ENCODE measurements at places on chromosomes 3 and 15. TPM values are rescaled to one million over a fixed set of nuclear protein-coding genes. Genes with fewer than 3 reads are reported as not detected.

HYAL1 gene
- 7.0 TPM for polyA plus RNA-seq

CRBN gene
- polyA plus RNA-seq, result 80.1 TPM

CPNE4 gene
- 0.28 TPM for polyA plus RNA-seq

TMEM212 gene
- polyA plus RNA-seq, result not detected

DLL4 gene
- 9.1 TPM for polyA plus RNA-seq

NUDT16 gene
- 42.2 TPM for polyA plus RNA-seq

A4GNT gene
- polyA plus RNA-seq, result 0.83 TPM

PLIN1 gene
- 0.86 TPM for polyA plus RNA-seq

FRMD4B gene
- 52.3 TPM for polyA plus RNA-seq

NBEAL2 gene
- polyA plus RNA-seq, result 29.6 TPM

CD276 gene
- 162 TPM for polyA plus RNA-seq

RRP9 gene
- 17.5 TPM for polyA plus RNA-seq

SYNPR gene
- 0.12 TPM for polyA plus RNA-seq

BMF gene
- 39.8 TPM for polyA plus RNA-seq

LOXL1 gene
- polyA plus RNA-seq, result 88.4 TPM

ZNF501 gene
- 13.5 TPM for polyA plus RNA-seq

SFMBT1 gene
- 11.0 TPM for polyA plus RNA-seq

LSG1 gene
- polyA plus RNA-seq, result 41.5 TPM

ZIC1 gene
- polyA plus RNA-seq, result not detected

GRK7 gene
- polyA plus RNA-seq, result not detected

MESP2 gene
- polyA plus RNA-seq, result 0.28 TPM

NANOGP8 gene
- polyA plus RNA-seq, result 0.22 TPM

CD80 gene
- 0.23 TPM for polyA plus RNA-seq

CHST13 gene
- polyA plus RNA-seq, result 3.2 TPM

LMOD3 gene
- 0.06 TPM for polyA plus RNA-seq

SLC24A5 gene
- 0.52 TPM for polyA plus RNA-seq

SLC22A13 gene
- polyA plus RNA-seq, result 1.7 TPM

GNAT1 gene
- not detected for polyA plus RNA-seq

EPHA6 gene
- 1.0 TPM for polyA plus RNA-seq

ST3GAL6 gene
- 77.0 TPM for polyA plus RNA-seq

CLDN16 gene
- 49.3 TPM for polyA plus RNA-seq

PLA2G4E gene
- not detected for polyA plus RNA-seq

PDIA5 gene
- polyA plus RNA-seq, result 25.0 TPM

GOLGA6A gene
- polyA plus RNA-seq, result 0.26 TPM

GREM1 gene
- 0.14 TPM for polyA plus RNA-seq

C2CD4A gene
- polyA plus RNA-seq, result 0.35 TPM

TRPM1 gene
- 0.24 TPM for polyA plus RNA-seq

DTWD1 gene
- 43.1 TPM for polyA plus RNA-seq

TADA3 gene
- 56.7 TPM for polyA plus RNA-seq

GOLGA8G gene
- not detected for polyA plus RNA-seq

COL7A1 gene
- 14.2 TPM for polyA plus RNA-seq

GRIP2 gene
- polyA plus RNA-seq, result 0.67 TPM

PCCB gene
- polyA plus RNA-seq, result 79.6 TPM
